ENCODE measurements at places on chromosomes 13 and 19.

- DNase-seq: no peak
Observed at GRCh38 chr19:11704626-11705025, 34.1 kb downstream of the ZNF823 start.

- no peak for DNase-seq
Observed at GRCh38 chr13:51771418-51772104, 32.4 kb downstream of the DHRS12 start.

DNA sequence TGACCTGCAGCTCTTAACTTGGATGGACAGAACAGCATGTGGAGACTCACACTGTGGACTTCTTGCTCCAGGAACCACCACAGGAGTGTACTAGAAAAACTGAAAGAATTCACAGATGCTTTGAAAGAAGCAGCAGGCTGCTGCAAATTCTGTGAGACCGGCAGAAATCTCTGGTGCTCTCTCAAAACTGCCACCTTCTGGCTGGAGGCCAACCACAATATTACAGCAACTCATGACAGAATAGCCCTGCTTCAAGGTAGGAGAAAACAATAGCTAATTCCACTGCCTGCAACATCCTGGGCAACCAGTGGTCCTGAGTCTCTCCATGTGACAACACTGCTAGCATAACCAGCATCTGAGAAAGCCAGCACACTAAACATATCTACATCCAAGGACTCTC lies 26.9 kb downstream of the CDK8 start:
- peak; percentile 1 for DNase-seq

DNA sequence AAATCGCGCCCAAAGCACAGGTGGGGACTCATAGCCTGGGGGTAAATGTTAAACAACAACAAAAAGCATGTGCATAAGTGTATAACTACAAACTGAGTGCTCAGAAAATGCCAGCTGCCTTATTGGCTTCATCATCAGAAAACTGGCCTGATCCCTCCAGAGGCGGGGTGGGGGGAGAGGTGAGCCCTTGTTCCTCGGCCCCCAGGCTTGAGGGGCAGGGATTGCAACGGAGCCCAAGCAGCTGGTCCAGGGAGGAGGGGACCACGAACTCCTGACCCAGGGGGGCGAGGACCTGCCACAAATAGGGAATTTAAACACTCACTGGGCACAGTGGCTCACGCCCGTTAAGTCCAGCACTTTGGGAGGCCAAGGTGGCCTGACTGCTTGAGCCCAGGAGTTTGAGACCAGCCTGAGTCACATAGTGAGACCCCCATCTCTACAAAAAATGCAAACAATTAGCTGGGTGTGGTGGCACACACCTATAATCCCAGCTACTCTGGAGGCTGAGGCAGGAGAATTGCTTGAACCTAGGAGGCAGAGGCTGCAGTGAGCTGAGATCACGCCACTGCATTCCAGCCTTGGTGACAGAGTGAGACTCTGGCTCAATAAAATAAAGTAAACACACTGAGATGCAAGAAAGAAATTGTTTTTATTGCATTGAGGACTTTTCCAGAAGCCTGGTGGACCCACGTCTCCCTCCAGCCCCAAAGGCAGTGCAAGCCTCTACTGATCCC lies 8.7 kb downstream of the SIRT6 start:
- DNase-seq: no peak

DNA sequence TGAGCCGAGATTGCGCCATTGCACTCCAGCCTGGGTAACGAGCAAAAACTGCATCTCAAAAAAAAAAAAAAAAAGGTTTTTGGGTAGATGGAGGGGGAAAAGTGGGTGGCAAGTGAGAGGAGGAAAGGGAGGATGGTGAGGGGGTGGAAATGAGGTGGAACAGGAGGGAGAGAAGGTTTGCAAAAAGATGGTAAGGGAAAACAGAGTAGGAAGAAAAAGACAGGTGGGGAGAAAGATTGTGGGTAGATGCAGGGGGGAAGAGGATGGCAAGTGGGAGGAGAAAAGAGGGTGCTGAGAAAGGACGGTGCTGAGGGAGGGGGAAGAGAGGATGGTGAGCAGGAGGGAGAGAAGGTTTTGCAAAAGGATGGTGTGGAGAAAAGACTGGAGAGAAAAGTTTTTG lies 57.8 kb upstream of the C1QTNF9B start:
- DNase-seq: no peak

DNA sequence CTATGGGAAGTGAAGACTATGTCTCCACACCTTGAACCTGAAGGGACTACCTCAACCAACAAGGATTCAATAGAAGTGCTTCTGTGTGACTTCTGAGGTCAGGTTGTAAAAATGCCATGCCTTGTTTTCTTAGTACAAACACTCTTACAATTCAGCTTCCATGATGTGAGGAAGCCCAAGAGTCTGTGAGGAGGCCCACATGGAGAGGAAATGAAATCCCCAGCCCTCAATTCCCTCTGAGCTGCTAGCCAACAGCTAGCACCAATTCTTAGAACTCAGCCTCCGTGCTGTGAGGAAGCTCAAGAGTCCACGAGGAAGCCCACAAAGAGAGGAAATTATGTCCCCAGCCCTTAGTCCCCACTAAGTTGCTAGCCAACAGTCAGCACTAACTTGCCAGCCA lies 12.6 kb upstream of the LMTK3 start:
- no peak for DNase-seq

DNA sequence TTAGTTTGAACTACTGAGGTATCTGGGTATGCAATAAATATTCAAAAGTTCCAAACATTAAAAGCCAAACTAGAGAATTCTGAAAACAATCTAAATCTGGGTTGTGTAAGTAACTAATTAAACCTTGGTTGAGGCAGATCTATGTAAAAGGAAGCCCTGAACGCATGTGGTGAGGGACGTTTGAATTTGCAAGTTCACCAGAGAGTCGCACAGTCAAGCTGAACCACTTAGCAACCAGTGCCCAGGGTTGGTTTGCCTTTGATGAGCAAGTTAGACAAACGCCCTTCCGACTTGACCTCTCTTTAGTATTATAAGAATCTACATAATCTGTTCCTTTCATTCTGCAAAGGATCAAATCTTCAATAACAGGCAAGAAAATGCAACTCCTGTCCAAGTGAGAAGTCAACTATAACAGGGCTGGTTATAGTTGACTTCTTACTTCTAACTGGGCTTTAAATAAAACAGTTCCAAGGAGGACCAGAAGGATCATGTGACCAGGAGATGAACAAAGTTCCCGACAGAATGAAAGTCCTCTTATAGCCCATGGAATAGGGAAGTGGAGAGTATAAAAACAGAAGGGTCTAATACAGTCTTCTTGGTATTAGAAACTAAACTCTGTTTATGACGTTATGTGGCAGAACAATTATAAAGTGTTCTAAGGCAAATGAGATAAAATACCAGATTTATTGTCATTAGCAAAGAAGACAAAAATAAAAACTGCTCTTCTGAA lies 40.6 kb downstream of the PHF11 start:
- no peak for DNase-seq

DNA sequence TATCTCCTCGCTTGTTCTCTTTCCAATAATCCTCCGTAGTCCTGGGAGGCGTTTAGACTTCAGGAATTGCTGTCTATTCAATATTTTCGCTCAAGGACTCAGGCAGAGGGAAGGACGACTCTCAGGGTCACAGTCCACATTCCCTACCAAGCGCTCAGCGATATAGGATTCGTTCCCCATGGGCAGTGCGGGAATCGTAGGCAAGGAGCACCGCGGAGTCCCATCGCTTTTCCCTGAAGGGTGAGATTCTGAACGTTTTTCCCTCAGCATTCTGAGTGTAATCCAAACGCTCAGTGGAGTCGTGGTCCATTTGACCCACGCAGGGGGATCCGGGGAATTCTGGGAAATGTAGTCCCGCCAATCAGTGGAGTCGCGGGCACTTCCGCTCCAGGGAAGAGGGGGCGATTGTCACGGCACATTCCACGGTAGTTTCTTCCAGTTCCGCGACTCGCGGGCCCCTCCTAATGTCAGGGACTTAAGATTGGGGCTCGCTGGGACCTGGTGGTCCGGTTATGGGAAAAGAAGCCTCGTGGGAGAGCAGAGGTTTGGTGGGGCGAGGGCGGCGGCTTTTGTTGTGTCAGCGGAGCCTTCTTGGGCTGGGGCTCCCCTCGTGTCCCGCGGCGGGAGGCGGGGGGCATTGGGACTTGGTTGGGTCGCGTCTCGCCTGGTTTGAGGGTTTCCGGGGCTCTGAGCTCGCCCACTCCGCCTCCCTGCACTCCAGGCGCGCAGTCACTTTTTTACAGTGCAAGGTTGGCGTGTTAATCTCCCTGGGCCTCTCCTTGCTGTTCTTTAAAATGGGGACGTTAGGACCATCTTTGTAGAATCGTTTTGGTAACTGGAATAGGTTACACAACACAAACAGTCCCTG lies at the start of gene ZNF234:
Gene ZNF234, plus strand, starts transcription at position 364 of the 868 bp plus-strand sequence. CDS start 3,079 bp downstream, outside the sequence.
- peak; percentile 71 for DNase-seq

DNA sequence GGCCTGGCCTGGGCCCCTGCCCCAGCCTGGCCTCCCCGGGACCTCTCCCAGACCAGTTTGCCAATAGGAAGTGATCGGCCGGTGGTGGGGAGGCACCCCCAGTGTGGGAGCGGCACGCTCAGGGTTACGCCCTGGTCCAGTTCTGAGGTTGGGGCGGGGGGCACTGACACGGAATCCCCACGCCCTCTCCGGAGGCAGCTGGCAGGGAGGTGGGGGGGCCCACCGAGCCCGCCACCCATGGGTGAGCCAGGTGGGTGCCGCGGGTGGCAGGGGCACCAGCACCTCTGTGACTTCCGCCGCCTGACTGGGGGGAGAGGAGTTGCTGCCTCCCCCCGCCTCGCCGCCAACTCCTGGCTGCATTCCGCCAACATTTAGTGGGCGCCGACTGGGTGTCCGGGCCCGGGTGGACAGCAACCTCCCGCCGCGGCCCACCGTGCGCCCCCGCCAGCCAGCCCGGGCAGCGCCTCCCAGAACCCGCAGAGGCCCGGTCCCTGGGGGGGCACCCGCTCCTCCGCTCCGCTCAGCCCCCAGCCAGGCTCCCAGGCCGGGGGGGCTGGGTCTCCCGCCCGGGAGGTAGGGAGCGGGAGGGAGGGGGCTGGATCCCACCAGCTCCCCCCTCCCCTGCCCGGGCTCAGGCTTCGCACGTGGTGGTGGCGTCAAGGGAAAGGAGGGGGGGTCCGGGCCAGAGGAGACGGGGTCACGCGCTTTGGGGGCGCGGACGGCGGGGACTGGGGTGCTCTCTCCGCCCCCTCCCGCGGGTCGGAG lies 2.0 kb downstream of the ZBTB7A start:
- DNase-seq: no peak

GRCh38 chr13:110055089-110055488 lies 251.9 kb downstream of the COL4A1 start:
- peak; percentile 75 for DNase-seq

All from astrocyte (in vitro differentiated cells and primary cell).